Upper lobe of right lung (tissue), 1 donor: ENCODE measurements at places on chromosomes 1 and 21. TPM values are rescaled to one million over a fixed set of nuclear protein-coding genes. Genes with fewer than 3 reads are reported as not detected.

SAMD13 gene
- total RNA-seq: 1.6 TPM

DNA sequence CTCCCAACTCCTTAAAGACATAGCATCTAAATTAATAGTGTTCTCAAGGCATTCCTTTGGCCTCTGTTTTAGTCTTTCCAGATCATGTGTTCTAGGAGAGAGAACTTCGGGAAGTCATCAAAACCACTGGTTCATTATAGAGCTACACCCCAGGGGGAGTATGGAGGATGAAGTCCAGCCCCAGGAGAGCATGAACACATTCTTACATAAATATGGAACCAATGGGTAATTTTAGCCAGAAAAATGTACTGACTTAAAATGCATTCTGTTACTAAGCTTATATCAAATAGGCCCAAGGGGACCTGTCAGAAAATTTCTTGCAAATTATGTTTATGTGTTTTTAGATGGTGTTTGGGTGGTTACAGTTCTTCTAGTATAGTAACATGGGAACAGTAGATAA lies 165.2 kb downstream of the NTMT2 start:
- DNase-seq: no peak

DNA sequence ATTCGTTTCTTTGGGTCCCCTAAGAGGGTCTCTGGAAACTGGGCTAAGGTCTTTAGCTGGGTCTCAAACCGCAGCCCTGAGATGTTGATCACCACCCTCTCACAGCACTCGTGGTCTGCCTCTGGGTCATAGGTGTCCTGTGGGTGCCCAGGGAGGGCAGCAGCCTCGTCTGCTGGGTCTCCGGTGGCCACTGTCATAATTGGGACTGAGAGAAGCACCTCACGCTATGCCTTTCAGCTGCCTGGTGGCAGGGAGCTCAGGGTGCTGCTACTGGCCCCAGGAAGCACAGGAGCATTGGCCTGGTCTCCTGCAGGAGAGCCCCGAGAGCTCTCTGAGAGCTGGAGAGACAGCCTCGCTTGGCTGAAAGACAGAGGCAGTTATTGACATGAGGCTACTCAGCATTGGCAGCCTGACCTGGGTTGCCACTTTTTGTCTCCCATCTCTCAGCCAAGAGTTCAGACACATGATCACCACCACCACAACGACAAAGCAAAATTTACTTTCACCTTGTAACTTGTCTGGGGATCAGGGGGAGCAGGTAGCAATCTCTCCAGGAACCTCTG lies 1.5 kb downstream of the KCNA2 start:
- no peak for DNase-seq

DNA sequence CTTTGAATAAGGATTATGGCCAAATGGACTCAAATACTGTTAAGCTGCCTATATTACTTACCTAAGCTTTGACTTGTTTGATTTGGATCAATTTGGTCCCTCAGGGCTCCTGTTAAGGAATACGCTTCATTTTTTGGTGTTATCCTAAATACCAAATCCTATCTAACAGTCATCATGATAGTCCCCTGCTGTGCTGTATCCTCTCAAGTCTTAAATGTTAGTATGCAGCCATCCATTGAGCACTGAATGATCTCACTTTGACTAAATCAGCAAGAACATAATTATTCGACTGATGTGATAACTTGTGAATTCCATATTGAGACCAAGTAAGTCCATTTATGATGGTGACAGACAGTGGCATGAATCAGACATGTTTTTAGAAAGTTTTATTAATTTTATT lies 53.1 kb upstream of the ATF3 start:
- no peak for DNase-seq

DYNLT5 gene
- total RNA-seq: 3.3 TPM

PLA2G2A gene
- total RNA-seq: 19.7 TPM

GRCh38 chr1:230334447-230334837 lies 91.7 kb downstream of the PGBD5 start:
- no peak for DNase-seq

DNA sequence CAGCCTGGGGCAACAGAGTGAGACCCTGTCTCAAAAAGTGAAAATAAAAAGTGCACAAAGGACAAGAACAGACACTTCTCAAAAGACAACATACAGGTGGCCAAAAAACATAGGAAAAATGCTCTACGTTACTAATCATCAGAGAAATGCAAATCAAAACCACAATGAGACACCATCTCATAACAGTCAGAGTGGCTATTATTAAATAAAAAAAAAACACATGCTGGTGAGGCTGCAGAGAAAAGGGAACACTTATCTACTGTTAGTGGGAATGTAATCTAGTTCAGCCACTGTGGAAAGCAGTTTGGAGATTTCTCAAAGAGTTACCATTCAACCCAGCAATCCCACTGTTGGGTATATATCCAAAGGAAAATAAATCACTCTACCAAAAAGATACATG lies 173.2 kb downstream of the SMYD3 start:
- no peak for DNase-seq

- no peak for DNase-seq
These were observed 77.7 kb upstream of the C1orf87 start for GRCh38 chr1:60151311-60151710.

DNA sequence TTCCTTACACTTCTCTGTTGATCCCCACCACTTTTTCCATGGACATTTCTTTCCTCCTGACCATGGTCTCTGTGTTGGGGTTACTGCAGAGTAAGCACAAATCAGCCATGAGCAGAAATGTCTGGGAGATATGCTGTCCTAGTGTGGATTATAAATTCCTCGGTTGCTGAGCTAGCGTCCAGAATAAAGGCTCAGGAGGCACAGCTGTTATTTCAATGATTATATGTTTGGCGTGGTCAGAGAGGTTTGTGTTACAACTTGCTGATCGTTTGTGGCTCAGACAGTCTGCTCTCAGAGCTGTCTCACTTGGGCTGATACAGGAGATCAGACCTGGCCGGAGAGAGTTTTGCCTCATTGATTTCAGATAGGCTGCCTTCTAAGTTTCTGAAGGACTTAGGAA lies 37.5 kb upstream of the LAMC2 start:
- DNase-seq: no peak

C1QTNF12 gene
- total RNA-seq: 2.6 TPM

TMEM82 gene
- not detected for total RNA-seq

DNA sequence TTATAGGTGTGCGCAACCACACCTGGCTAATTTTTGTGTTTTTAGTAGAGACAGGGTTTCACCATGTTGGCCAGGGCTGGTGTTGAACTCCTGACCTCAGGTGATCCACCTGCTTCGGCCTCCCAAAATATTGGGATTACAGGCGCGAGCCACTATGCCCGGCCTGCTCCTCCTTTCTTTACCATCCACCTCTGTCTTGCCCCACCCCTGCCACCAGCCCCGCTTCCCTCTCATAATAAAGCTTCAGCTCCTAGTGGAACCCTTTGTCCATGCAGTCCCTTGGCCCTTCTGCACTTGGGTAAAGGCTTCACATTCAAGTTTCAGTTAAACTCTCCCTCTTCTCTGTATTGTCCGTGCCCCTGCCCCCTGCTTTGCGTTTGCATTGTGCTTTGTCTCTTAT lies 120.1 kb downstream of the CAMTA1 start:
- no peak for DNase-seq

DNA sequence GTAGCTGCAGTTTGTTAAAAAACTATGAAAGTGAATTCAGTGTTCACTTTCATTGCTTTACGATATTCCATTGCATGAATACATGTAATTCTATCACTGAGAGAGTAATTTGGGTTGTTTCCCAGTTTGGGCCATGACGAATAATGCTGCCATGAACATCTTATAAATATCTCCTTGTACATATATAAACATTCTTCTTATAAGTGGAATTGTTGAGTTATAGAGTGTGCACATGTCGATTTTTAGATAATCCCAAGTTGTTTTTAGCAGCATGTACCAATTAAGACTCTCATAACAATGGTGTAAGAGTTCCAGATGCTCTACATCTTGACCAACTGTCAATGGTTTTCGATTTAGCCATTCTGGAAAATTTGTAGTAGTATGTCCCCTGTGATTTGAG lies 40.9 kb downstream of the ALG6 start:
- no peak for DNase-seq

DNA sequence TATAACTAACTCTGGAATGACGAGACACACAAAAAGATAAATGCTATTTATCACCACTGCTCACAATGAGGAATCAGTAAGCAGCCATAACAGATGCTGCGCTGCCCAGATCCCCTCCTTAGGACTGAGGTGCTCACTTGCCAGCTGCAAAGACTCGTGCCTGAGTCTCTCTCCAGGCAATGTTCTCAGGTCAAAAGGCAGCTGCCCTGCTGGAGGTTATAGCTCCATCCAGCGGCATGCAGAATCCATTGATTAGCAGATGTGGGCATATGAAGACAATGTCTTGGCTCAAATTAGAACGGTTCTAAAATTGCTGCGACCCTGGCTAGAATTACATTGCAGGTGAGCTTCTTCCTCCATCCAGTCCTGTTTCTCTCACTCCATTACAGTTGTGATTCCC lies 328.2 kb upstream of the CHRM3 start:
- DNase-seq: no peak

DNA sequence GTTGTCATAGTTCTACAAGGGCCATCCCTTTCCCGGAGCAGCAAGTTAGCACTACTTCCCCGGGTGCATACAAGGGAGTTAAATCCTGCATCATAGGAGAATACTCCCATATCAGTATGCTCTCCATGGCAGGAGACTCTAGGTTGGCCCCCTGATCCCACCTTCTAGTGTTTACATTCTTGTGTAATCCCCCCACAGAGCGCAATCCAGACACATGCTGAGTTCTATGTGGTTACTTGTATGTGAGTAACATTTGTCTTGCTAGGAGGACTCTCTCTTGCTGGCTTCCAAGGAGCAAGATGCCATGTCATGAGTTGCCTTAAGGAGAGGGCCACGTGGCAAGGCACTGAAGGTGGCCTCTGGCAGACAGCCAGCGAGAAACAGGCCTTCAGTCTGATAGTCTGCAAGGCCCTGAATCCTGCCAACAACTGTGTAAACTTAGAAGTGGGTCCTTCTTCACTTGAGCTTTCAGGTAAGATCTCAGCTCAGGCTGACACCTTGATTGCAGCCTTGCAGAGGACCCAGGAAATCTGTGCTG lies 155.3 kb downstream of the CDC7 start:
- no peak for DNase-seq

DNA sequence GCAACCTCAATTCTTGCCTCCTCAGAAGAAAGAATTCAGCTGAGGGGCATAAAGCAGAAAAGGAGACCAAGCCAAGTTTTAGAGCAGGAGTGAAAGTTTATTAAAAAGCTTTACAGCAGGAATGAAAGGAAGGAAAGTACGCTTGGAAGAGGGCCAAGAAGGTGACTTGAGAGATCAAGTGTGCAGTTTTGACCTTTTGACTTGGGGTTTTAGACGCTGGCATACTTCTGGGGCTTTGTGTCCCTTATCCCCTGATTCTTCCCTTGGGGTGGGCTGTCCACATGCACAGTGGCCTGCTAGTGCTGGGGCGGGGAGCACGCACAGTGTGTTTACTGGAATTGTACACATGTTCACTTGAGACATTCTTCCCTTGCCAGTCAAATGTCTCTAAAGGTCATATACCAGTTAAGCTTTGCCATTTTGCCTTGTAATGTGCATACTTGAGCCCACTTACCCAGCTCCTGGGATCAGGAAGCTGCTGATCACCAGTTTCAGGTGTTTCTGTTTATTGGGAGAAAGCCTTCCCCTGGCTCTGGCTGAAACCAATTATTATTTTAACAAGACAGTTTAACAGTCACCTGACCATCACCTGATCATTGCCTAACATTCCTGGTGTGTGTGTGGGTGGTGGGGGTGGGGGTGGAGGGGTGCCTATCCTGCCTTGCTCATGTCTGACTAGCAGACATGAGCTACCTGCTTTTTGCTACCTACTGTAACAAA lies 36.2 kb downstream of the UTP25 start:
- DNase-seq: no peak

FCGR1A gene
- total RNA-seq: 40.9 TPM

DAB1 gene
- 0.29 TPM for total RNA-seq

- no peak for DNase-seq
These were observed 36.2 kb upstream of the LRIG2 start for GRCh38 chr1:113036639-113037321.

SLC6A9 gene
- total RNA-seq: 19.2 TPM

DNA sequence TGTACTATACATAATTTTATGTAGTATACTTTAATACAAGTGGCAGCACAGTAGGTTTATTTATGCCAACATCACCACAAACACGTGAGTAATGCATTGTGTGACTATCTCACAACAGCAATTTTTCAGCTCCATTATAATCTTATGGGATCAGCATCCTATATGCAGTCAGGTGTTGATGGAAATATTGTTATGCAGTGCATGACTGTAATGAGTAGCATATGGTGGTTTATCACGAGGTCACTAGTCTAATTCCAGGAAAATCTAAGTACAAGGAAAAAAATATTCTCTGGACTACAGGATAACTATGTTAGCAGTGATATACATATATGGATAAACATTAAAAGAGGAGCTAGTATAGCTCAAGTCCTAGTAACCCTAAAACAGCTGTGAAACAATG lies 69.0 kb downstream of the ATP1B1 start:
- DNase-seq: no peak

SH3BGR gene
- 3.1 TPM for total RNA-seq

SPSB1 gene
- total RNA-seq: 29.0 TPM

- no peak for DNase-seq
These were observed 178.8 kb downstream of the SYT2 start for GRCh38 chr1:202531472-202531811.

DNA sequence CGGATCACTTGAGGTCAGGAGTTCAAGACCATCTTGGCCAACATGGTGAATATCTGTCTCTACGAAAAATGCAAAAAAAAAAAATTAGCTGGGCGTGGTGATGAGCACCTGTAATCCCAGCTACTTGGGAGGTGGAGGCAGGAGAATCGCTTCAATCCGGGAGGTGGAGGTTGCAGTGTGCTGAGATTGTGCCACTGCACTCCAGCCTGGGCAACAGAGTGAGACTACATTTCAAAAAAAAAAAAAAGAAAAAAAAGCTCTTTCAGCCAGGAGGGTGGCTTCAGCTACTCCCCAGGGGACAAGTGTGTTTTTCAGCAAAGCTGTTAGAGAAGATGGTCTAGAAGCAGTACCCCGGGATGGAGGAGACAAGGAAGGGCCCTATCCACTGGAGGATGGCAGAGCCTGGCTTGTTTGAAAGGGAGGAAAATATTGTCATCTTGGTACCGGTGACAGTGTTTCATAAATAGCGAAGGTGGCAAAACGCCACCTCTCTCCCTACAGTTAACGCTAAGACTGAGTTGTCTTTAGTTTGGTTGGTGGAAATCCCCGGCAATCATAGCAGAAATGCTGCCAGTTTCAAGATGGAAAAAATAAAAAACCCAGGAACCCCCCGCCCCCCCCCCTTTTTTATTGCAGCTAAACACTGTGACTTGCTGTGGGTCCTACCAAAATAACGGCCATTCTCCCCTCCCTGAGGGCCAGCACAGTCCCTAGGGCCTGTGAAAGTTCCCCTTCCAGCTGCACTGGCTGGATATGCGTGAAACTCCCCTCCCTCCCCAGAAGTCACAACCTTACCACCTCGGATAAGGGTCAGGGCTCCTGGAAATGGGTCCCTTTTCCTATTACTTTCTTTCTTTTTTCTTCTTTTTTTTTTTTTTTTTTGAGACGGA lies 3.5 kb downstream of the PIK3CD start:
- no peak for DNase-seq

NPPB gene
- 0.81 TPM for total RNA-seq

SIPA1L2 gene
- total RNA-seq: 38.3 TPM

ZSWIM5 gene
- 4.1 TPM for total RNA-seq

GRCh38 chr1:2546515-2547209 lies 9.5 kb upstream of the TNFRSF14 start:
- peak; percentile 94 for DNase-seq
